CD8-positive, alpha-beta memory T cell (primary cell): ENCODE measurements at places on chromosomes 5 and 9. TPM values are rescaled to one million over a fixed set of nuclear protein-coding genes. Genes with fewer than 3 reads are reported as not detected.

SLC1A3 gene
- not detected for polyA plus RNA-seq

RNF183 gene
- not detected for polyA plus RNA-seq

PTPRD gene
- polyA plus RNA-seq, result not detected

MRPL36 gene
- 80.1 TPM for polyA plus RNA-seq

PFN3 gene
- not detected for polyA plus RNA-seq

NMRK1 gene
- polyA plus RNA-seq, result 48.4 TPM
